Activated CD4-positive, alpha-beta T cell treated with anti-CD3 and anti-CD28 coated beads for 48 hours (primary cell): ENCODE measurements at places on chromosomes 11 and 22.

DNA sequence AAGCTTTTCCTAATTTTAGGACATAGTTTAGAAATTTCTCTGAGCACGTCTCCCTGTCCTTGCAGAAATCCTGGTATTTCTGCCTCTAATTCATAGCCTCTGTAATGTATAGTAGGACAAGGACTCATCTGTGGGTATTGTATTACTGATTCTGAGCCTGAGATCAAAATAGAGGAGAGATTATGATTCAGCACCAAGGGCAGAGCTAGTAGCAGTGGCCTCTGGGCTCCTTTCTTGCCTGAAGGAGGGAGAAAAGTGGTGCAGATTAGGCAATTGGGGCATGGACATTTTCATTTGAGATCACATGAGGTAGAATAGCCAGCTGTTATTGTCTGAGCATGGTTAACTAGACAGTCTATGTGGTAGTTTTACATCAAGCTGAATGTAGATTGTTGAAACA lies 2.8 kb downstream of the MADD start:
- DNase-seq, result no peak

- no peak for DNase-seq
Measured at GRCh38 chr22:19180740-19181410, 2.3 kb upstream of the SLC25A1 start.

DNA sequence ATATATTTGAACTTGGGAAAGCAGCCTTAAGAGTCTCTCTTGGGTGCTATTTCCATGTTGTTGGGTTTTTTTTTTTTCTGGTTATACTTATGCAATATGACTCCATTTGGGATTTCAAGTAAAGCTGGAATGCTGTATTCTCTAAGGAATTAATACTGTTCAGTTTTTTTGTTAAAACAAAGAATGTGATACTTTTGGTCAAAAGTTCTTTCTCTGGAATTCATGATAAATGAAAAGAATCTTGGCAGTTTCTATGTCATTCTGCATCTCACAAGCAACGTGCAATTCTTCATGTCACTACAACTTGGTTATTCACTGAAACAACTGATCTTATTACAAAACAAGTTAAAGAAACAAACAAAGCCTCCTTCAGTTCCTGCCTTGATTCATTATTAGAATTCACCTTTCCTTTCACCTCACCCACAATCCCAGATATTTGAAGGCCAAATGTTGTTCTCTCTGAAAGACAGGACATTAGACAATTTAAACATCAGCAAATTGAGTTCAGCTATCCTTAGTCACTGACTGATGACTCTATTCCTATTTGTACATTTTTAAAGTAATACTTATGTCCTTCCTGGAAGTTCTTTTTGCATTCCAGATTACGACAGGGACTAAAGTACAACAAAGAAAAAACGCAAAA lies 176.2 kb downstream of the SBF2 start:
- no peak for DNase-seq

GRCh38 chr11:61342207-61342803 lies 9.3 kb downstream of the TKFC start:
- no peak for DNase-seq

DNA sequence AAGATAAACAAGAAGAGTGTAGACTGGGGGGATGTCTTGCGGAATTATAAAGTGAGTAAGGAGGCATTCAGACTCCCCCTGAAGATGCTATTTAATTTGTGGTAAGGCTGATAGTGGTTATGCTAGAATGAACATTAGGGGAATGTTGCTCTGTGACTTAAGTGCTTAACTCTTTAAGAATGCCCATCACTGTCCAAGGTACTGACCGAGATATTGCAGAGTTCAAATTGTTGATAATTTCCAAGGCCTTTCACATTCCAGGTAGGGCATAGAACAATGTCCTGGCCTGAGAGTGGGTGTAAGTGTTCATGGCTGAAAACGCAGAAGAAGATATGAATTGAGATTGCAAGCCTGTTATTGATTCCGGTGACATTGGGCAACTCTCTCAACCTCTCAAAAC lies 90.3 kb upstream of the SEZ6L start:
- DNase-seq, result no peak

DNA sequence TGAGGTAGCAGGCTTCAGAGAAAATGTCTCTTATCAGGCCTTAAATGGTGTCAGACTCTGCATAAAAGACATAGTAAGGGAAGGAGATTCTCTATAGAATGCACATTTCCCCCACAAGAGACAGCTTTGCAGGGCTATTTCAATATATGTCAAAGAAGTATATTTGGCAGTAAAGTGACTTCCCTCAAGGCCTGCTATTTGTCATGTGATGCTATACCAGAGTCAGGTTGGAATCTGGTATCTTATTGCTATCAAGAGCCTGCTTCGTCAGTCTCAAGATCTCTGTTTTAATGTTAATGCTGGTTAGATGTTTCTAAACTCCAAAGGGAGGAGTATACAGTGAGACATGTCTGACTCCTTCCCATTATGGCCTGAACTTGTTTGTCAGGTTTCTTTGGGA lies 40.4 kb upstream of the MTMR2 start:
- DNase-seq, result no peak

GRCh38 chr11:103499710-103500340 lies 390.6 kb downstream of the DYNC2H1 start:
- DNase-seq, result no peak

- no peak for DNase-seq
Measured at GRCh38 chr22:48104102-48104738, 1341.8 kb downstream of the TBC1D22A start.
